ENCODE measurements at places on chromosomes 2 and 18.

- no peak for DNase-seq
These were observed 55.2 kb downstream of the UNC50 start for GRCh38 chr2:98663511-98664090.

- DNase-seq = peak; percentile 10
These were observed at the start of gene SERPINE2 for GRCh38 chr2:224039080-224039769. SERPINE2 (minus strand) TSS chr2:224039286; CDS start chr2:224001900, 37,386 bp downstream.

DNA sequence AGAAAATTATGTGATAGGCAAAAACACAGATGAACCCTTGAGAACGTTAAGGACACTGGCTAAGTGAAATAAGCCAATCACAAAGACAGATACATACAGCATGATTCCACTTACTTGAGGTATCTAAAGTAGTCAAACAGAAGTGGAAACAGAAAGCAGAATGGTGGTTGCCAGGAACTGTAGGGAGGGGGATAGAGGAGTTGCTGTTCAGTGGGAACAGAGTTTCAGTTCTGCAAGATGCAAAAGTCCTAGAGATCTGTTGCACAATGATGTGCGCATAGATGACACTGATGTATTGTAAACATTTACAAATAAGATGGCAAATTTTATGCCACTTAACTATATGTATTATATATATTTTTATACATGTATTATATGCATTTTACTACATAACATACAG lies 59.7 kb downstream of the POLE4 start:
- DNase-seq = no peak

GRCh38 chr2:56416500-56417176 lies 232.8 kb downstream of the CCDC85A start:
- DNase-seq = no peak

DNA sequence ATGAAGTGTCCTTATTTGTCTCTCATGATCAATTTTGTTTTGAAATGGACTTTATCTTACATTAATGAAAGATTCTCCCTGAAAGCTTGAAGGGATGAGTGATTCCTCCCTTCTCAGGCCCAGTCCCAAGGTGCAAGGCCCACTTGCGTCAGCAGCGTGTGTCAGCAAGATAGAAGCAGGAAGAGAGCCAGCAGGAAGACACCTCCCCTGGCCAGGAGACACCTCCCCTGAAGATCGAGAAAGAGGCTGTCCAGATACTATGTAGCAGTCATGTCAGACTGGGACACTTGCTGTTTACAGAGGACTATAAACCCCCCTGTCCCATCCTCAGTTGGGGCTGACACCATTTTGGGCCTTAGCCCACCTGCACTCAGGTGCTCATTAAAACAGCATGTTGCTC lies 38.3 kb downstream of the TIMM21 start:
- DNase-seq = no peak

- DNase-seq = no peak
These were observed 97.8 kb upstream of the RASGRP3 start for GRCh38 chr2:33378556-33379210.

DNA sequence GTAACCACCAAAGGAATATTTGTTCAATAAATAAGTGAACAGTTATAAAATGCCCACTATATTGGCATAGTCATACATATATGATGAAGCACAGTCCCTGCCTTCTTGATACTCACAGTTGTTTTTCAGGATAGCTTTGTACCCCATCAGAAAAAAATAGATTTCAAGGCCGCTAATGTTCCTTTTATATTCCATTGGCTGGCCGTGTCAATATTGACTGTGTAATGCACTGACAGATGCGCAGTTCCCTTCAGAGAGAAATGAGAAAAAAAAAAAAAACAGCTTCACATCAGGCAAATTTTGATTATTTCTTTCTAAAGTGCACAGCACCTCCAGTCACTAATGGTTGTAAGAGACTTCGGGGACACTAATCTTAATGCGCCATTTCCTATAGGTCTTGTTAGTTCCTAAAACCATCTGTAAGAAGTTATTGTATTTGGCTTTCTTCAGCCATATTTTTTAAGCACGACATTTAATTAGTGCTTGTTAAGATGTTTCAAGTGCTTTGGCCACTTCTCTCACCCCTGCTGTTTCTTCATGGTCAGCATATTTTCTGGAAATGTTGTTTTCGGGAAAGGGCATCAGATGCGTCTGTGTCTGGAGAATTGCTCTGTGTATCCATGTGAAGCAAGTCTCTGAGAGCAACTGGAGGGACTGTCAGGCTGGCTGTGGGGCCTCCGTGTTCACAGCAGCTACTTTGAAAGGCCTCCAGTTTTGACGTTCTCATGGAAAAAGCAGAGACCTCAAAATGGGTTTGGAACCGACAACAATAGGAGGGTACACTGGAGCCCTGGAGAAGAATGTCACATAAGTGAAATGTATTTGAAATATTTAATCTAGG lies 378.3 kb downstream of the MTX2 start:
- DNase-seq = no peak

DNA sequence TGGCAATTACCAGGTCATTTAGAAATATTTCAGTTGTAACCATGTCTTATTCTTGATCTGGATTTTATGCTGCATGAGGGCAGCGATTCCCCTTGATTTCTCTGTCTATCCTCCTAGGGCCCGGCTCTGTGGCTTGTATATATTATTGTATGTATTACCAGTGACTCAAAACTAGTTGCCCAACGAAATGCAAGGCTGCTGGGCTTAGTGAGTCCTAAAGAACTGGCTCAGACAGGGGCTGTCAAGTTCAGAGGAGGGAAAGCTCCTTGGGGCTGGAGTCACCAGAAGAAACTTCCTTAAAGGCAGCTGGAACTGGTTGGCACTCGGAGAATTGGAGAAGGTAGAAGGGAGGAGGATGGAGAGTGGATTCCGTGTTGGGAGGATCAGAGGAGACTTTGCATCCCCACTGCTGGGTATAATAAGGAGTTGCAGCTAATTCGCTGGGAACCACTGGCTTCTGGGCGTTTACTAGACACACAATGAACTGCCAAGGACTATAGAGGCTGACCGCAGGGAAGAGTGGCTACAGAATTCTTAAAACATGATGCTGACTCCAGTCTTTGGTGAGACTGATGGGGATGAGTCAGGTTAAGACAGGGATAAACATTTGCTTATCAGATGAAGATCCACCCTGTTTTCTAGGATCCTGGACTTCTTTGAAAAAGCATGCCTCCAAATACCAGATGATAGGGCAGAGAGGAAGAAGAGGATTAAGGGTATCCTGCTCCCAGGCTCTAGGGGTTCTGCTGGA lies 104.3 kb downstream of the PRKCE start:
- DNase-seq = no peak

- DNase-seq = no peak
These were observed 39.7 kb upstream of the EML4 start for GRCh38 chr2:42129487-42129852.

DNA sequence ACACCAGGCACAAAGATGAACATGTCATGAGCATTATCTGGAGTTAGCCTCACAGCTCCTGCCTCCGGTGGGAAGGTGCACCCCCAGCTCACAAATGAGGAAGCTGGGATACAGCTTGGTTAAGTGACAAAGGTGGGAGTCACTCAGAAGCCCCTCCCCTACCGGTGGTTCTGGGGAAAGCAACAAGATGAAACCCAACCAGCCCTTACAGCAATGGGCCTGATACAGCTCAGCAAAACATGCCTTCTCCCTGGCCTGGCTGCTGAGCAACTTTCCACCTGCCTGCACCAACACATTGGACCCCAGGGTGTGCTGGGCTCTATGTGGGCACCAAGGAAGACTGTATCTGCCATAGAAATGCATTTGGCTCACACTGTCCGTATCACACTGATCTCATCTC lies 113.2 kb downstream of the GYPC start:
- DNase-seq = no peak

DNA sequence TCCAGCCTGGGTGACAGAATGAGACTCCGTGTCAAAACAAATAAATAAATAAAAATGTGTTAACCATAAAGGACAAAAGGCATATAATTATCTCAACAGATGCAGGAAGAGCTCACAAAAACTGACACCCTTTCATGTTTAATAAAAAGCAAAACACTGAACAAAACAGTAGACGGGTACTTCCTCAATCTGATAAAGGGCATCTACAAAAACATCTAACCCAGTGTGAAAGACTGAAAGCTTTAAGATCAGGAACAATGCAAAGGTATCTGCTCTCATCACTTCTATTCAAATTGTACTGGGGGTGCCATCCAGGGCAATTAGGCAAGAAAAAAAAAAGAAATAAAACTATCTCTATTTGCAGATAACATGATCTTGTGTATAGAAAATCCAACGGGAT lies 11.7 kb upstream of the NCL start:
- no peak for DNase-seq

- DNase-seq = no peak
These were observed 64.9 kb downstream of the EML4 start for GRCh38 chr2:42233976-42234441.

- DNase-seq = no peak
These were observed 103.4 kb downstream of the WDPCP start for GRCh38 chr2:63484901-63485300.

DNA sequence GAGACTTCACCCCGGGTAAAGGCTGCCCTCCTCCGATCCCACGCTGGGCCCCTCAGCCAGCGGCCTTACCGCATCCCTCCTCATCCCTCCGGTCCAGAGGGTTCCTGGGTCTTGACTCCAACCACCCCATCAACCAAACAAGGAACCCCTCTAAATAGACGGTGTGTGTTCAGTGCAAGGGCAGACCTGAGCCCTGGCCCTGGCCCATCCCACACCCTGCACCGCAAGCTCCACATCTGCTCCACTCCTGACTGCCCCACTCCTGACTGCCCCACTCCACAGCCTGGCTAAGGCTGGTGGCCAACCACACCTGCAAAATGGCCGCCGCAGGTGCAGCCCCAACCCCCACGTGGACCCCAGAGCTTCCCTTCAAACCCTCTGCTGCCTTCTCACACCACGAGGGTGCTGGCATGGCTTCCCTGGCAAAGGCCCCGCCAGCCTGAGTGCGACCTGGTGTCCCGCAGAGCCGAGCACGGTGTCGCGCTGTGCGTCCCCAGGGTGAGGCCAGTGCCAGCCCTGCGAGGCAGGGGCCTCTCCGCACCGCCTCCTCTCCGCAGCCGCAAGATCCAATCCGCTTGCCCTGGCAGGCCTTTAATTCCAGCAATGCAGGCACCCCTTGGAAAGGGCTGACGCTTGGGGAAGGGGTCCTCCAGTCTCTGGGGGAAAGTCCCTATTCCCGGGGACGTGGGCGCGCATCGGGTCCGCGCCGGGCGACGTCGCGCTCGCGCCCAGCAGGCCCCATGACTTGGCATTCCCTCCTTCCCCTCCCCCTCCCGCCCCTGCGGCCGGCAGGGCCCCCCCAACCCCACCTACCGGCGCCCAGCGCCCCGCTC lies 1.5 kb downstream of the KIF1A start:
- no peak for DNase-seq

GRCh38 chr2:171173087-171173486 lies 12.4 kb upstream of the TLK1 start:
- no peak for DNase-seq

DNA sequence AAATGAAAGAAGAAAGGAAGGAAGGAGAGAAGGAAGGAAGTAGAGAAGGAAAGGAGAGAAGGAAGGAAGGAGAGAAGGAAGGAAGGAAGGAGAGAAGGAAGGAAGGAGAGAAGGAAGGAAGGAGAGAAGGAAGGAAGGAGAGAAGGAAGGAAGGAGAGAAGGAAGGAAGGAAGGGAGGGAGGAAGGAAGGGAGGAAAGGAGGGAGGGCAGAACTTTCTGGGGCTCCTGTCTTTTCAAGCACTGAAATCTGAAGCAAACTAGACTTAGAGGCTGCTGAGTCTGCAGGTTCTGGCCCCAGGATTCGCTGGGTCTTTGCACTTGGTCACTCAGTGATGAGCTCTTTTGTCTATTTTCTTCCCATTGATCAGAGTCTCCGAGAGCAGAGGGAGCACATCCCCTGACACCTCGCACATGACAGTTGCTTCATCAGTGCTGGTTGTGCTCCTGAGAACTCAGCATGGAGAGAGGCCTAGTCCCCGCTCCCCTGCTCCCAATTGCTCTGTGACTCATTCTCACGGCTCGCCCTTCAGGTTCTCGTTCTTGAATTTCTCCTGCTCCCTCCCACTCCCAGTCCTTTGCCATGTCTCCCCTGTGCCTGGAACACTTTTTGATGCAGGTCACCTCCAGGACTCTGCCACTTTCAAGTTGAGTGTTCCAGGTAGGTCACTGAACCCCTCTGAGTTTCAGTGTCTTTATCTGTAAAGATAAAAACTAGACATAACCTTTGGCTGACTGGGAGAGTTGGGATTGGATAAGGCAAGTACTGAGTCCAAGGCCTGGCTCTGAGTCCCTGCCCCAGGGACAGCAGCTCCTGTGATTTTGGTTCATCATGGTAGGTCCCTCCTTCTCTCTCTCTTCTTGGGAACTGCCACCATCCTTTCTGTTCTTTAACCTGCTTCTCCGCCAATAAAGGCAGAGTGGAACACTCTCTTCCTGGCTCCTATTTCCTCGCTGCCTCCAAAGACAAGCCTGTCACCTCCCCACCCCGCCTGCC lies 55.2 kb downstream of the TNP1 start:
- no peak for DNase-seq

DNA sequence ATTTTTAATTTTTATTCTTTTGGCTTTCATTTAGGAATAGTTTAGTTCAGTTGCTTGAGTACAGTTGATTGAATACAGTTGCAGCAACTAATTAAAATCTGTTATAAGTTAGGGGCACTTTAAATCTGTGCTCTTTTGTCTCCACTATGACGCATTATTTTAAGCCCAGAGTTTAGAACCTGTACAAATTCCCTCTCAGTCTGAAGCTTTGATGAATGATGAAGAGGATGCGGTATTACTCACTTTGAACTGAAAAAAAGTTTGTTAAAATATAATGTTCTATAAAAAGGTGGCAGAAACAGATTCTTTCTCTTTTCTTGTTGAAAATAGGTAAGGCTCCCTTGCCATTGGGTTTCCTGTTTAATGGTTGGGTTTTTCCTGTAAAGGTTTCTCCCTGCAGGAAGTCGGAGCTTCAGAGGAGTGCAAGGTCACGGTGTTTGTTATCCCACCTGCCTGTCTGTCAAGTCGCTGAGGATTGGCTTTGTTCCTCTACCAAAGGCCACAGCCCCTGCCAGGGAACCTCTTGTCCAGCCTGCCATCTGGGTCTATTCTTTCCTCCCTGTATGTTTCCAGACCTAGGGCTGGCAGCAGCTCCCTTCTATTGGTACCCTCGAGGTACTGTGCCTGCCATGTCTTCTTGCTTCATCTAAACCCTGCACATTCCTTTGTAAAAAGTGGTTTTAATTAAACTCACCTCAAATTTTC lies 43.8 kb upstream of the FN1 start:
- DNase-seq = no peak

DNA sequence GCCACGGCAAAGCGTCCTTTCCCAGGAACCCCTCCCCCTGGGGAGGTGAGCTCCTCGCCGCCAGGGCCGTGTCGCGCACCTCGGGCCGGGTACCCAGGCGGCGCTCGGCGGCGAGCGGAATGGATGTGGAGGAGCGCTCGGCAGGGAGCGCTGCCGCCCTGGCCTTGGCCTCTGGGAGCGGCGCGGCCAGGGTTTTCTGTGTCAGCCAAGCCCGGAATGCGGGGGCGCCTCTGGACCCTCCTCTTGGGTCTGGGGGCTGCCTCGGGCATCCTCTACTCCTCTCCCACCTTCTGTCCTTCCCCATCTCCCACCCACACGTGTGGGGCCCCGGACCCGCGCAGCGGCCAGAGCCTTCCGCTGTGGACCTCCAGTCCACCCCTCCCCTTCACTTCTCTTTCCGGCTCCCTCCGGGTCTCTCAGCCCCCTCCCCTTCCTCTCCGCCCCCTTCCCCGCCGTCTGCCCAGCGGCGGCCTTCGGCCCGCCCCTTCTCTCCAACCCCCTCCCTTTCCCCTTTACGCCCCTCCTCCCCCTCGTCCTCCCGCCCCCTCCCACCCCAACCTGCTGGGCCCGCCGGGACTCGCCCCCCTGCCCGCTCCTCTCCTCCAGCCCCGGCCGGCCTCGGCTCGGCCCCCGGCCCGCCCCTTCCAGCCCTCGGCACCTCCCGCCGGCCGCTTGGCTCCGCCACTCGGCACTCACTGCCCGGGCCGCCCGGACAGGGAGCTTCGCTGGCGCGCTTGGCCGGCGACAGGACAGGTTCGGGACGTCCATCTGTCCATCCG lies at the start of gene MERTK:
Gene MERTK (plus strand): TSS at position 684 of the 779 bp plus-strand sequence. CDS start 129 bp downstream, outside the sequence.
- DNase-seq = peak; percentile 62
